CD4-positive, alpha-beta T cell (primary cell): ENCODE measurements at places on chromosomes 4 and X.

GRCh38 chr4:136078976-136079375, 1453.3 kb downstream of the PCDH18 start:
- DNase-seq = no peak

- no peak for DNase-seq
Measured at GRCh38 chr4:164012396-164013027, 518.0 kb downstream of the TMA16 start.

- DNase-seq = no peak
Measured at GRCh38 chrX:118764122-118764521, 36.7 kb downstream of the IL13RA1 start.

GRCh38 chr4:173514641-173515217, 15.3 kb downstream of the HAND2 start:
- no peak for DNase-seq

GRCh38 chr4:102868781-102869568, at the start of gene CISD2:
CISD2 (plus strand) TSS chr4:102868992; CDS start chr4:102869085, 93 bp downstream.
- peak; percentile 85 for DNase-seq

GRCh38 chr4:165308166-165308565, 19.3 kb upstream of the MSMO1 start:
- DNase-seq = no peak

DNA sequence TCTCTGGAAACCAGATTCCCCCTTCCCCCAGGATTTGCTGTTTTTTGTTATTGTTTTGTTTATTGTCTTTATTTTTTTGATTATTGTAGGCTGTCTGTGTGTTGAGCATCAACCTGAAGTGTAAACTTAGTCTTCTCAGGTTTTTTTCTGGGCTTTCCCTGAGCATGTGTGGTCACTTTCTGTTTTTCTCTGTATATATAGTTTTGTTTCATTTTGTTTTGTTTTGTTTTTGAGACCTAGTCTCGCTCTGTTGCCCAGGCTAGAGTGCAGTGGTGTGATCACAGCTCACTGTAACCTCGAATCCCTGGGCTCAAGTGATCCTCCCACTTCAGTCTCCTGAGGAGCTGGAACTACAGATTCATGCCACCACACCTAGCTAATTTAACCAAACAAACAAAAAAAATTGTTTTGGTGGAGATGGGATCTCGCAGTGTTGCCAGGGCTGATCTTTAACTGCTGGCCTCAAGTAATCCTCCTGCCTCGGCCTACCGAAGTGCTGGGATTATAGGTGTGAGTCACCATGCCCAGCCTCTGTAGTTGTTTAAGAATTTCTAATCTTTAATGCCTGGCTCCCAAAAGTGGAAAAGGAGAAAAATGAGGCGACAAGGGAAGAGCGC, 9.1 kb downstream of the IL13RA1 start:
- DNase-seq = no peak

DNA sequence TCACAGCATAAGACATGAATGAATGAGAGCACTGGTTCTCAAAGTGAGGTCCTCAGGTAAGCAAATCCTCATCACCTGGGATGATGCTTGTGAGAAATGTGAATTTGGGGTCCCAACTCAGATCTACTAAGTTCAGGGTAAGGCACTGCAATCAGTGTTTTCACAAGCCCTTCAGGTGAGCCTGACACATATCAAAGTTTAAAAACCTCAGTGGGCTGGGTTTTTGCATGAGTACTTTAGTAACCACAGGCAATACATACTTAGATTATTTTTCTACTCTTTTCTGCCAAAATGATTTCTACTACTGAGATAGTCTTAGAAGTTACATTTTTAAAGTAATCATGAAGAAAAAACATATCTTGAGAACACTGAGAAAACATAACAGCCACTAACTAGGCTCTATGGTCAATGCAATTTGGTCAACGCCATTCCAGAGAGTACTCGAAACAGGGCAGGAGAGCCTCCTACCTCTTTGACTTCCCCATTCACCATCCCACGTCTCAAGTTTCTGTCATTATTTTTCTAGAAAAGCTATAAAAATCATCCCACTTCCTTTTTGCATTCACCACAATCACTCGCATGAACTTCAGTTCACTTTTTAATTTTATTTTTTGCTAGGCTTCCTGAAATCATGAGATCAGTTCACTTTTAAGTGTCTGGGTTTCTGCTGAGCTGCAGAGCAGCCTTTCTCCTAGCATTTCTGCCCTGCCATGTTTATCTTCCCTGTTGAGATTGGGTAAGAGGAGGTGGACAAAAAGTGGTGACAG, 73.8 kb downstream of the MFAP3L start:
- no peak for DNase-seq

GRCh38 chrX:153560000-153560399, 38.9 kb downstream of the CCNQ start:
- no peak for DNase-seq

GRCh38 chrX:135974279-135974856, 580 bp upstream of the MMGT1 start:
- DNase-seq = peak; percentile 84

- no peak for DNase-seq
Measured at GRCh38 chr4:82542642-82543041, 19.1 kb downstream of the TMEM150C start.

- DNase-seq = no peak
Measured at GRCh38 chr4:31190671-31191070, 470.5 kb downstream of the PCDH7 start.

DNA sequence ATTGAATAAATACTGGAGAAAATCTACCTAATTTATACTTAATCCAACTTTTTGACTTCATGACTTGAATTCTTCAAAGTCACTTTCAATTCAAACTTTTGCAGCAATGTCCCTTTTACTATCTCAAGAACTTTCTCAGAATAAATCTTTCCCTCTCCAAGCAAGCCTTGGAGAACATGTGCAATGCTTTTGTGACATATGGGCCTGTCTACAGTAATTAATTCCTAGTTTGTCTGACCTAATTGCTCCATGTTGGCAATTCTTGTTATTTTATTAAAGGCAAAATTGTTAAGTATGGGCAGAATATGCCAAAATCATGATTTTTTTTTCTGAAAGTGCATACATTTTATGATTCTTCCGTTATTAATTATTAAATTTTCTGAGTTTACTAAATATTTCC, 1115.3 kb downstream of the PDHA2 start:
- no peak for DNase-seq

DNA sequence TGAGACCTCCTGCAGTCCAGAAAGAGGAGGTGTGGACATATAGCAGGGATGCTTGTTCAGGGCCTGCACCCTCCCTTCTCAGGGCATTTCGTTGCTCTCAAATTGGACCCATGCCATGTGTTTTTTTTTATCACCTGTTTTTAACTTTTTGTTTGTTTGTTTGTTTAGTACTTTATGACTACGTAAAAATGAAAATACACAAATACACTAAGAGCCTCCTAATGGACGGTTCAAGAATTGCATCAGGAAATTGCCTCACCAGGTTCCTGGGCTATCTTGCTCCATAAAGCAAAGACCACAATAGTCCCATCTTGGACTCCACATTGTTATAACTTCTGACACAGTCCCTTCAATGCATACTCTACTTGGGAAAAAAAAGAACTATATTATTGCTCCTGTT, 1685.9 kb upstream of the TENM3 start:
- no peak for DNase-seq

DNA sequence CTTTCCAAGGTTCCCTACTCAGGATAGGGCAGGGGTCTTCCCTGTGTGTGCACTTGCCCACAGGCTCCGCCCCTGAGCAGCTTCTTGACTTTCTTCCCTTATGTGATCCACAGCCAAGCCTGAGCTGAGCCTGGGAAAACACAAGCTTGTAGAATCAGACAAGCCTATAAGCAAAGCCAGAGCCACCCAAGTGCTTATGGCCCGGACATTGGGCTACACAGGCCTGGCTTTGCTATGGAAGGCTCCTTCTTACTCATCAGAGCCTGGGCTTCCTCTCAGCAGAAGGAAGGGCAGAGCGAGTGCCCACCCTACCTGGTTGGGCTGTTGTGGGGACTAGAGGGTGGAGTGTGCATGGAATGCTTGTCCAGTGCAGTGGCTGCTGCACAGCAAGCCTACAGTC, 1.3 kb upstream of the TNIP2 start:
- no peak for DNase-seq

DNA sequence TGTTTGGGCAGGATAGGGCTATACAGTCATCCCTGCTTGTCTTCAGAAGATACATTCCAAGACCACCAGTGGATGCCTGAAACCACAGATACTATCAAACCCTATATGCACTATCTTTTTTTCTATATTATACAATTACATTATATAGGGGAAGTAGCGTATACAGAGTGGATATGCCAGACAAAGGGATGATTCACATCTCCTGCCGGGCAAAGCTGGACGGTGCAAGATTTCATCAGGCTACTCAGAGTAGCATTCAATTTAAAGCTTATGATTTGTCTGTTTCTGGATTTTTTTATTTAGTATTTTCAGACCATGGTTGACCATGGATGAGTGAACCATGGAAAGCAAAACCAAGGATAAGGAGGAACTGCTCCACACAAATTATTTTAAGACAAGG, 7.0 kb upstream of the AMTN start:
- no peak for DNase-seq

DNA sequence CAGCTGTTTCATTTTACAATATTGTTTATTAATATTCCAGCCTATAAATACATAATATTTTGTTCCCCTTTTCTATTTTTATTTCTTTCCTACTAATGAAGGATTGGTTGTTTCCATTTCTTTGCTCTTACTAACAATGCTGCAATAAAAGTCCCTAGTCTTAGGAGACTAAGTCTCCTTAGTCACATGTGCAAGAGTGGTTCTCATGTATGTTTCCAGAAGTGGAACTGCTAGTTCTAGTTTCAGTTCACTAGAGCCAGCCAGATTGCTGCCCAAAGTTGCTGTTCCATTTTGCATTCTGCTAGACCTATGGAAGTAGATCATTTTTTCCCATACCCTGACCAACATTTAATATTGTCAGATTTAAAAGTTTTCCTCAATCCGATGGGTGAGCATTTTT, 44.3 kb downstream of the CNGA1 start:
- DNase-seq = no peak

GRCh38 chr4:146638786-146639505, at the start of gene POU4F2:
POU4F2 (plus strand) TSS chr4:146638893; CDS start chr4:146639141, 248 bp downstream.
- DNase-seq = no peak

DNA sequence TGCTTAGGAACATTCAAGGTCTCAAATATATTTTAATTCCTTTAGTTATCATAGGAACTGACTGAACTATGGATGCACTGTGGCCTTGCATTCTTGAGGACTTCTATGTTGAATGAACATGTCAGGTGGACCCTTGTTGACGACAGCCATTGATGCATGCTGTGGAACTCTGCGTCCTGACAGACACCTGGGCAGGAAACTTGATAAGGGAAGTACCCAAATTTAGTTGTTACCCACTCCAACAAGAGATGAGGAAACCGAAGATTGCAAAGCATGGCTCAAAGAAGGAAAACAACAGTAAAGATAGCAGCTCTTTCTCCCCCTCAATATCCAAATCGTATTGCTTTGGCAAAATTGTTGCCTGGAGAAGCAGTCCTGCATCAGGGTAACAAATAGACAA, 540.0 kb upstream of the NR3C2 start:
- DNase-seq = no peak

GRCh38 chr4:124636788-124637187, 75.7 kb downstream of the ANKRD50 start:
- DNase-seq = no peak

GRCh38 chr4:8146157-8146556, 12.5 kb downstream of the ABLIM2 start:
- DNase-seq = no peak

GRCh38 chrX:639151-639550, 8.6 kb downstream of the SHOX start:
- no peak for DNase-seq

GRCh38 chr4:175947117-175947722, 118.4 kb upstream of the WDR17 start:
- no peak for DNase-seq

- DNase-seq = no peak
Measured at GRCh38 chr4:134027931-134028330, 173.7 kb downstream of the PABPC4L start.

GRCh38 chr4:40842318-40842717, 92.6 kb downstream of the NSUN7 start:
- DNase-seq = no peak

GRCh38 chr4:165449333-165449732, 70.5 kb downstream of the CPE start:
- no peak for DNase-seq

DNA sequence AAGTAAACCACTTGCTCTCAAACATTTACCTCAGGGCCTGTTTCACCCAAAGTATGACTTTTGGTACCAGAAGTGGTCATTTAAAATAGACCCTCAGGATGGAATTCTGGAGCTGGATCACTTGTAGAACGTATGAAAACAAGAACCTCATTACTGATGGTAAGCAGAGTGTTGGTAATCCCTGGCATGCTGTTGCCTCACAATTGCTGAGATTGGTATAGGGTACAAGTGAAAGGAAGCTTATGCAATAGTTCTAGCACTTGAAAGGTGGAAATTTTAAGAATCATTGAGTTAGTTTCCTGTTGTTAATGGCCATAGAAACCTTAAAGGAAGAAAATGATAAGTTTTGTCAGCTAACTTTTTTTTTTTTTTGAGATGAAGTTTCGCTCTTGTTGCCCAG, 22.3 kb upstream of the THOC2 start:
- DNase-seq = no peak

GRCh38 chr4:109005523-109005922, 242.7 kb upstream of the ETNPPL start:
- no peak for DNase-seq

DNA sequence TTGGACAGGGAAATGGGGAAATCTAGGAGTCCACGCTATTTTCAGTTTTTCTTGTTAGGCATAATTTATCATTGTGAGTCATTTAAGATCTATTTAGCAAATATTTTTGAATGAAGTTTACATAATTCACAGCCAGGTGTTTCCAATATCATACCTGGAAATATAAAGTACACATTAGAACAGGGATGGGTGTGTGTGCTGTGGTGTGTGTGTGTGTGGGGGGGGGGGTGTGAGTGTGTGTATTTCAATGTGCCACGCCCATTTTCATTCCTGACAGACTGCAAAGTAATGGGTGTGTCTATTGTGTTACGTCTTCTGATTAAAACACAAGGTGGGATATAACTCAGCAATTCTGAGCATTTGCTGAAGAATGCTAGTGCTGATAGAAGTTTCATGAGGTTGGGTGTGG, 33.2 kb downstream of the ARHGAP10 start:
- DNase-seq = no peak

- DNase-seq = no peak
Measured at GRCh38 chrX:38847206-38847902, 46.1 kb downstream of the MID1IP1 start.

DNA sequence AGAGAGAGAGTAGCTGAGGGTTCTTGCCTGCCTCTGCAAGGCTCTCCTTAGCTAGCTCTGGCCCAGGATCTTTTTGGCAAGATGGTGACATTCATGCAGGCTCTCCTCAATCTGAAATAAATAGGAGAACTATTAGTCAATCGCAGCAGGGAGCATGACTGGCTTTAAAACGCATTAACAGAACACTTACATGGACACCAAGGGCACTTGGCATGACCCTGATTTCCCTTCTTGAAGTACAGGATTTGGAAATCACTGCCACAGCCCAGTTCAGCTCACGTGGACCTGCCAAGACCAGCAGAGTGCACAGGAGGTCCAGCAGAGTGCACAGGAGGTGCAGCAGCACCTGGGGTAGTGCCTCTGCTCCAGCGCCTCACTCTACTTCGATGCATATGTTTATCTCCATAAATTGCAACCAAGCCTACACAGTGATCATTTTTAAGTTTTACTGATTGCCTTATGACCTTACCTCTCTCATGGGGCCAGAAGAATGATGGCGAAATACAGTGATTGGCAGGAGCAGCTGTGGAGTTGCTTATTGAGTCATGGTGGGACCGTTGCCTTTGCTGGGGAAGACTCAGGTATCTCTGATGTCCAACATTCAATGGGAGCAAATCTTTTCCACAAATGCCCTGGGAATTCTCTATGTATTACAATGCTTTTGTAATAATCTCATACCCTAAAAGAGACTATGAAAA, 122.4 kb downstream of the SYNPO2 start:
- no peak for DNase-seq

- DNase-seq = no peak
Measured at GRCh38 chr4:80615099-80615498, 279.6 kb downstream of the CFAP299 start.
